OCI-LY7 (cell line): ENCODE measurements at places on chromosomes 5 and 9. TPM values are rescaled to one million over a fixed set of nuclear protein-coding genes. Genes with fewer than 3 reads are reported as not detected.

Gene PHF24
- total RNA-seq = not detected in 2 replicates

DNA sequence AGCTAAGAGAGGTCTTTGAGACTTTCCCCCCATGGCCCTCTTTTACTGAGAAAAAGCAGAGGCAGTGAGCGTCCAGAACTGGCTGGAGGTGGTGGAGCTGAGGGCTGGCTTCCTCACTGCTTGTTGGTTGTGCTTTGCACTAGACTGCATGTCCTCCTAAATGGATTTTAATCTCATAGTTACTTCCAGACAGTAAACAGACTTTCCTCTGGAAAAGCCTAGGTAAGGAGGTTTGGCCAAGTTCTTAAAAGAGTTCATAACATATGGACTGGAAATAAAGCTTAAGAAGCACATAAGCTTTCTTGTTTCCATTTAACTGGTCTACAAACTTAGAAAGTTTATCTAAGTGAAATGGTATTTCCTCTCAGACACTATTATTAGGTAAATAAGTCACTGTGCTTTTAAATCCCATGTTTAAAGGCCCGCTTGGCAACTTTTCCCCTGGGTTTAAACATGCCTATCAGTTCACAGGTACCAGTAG lies 2.0 kb downstream of the ASPN start:
- DNase-seq = no peak

- DNase-seq = peak; percentile 60
These were observed 89.8 kb downstream of the SLC1A3 start for GRCh38 chr5:36696059-36696673.

DNA sequence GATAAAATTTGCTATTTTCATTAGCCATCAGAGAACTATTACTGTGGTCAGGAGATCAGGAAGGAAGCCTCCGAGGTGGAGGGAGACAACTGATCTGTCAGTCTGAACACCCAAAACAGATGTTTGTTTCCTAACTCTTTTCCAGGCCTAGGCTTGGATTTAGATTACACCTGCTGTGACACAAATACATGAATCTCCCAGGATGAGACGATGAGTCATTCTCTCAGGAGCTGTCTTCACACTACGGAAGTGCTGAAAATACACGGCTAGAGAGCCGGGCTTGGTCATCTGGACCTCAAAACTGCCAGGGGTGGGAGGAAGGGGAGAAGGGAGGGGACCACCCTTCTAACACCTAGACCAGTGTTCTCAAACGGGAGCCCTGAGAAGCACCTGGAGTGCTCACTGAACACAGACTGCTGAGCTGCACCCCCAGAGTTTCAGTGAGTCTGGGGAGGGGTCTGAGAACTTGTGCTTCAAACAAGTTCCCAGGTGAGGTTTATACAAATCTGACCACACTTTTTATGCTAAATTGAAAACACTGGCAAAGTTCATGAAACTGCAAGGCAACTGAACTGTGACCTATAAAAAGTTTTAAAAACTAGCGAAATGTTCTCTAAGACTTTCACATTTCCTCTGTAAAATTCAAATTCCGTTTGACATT lies 80.3 kb upstream of the EQTN start:
- DNase-seq = peak; percentile 53

Gene BARX1
- total RNA-seq = not detected in 2 replicates

- no peak for DNase-seq
These were observed 403.5 kb upstream of the ST8SIA4 start for GRCh38 chr5:101306391-101307137.

Gene SPARC
- 0.89 TPM in 1 of 2 replicates, not detected in the other for total RNA-seq

GRCh38 chr5:180341595-180341994 lies 11.5 kb downstream of the GFPT2 start:
- no peak for DNase-seq

Gene FBP1
- 63.9 and 94.1 TPM in 2 replicates for total RNA-seq

DNA sequence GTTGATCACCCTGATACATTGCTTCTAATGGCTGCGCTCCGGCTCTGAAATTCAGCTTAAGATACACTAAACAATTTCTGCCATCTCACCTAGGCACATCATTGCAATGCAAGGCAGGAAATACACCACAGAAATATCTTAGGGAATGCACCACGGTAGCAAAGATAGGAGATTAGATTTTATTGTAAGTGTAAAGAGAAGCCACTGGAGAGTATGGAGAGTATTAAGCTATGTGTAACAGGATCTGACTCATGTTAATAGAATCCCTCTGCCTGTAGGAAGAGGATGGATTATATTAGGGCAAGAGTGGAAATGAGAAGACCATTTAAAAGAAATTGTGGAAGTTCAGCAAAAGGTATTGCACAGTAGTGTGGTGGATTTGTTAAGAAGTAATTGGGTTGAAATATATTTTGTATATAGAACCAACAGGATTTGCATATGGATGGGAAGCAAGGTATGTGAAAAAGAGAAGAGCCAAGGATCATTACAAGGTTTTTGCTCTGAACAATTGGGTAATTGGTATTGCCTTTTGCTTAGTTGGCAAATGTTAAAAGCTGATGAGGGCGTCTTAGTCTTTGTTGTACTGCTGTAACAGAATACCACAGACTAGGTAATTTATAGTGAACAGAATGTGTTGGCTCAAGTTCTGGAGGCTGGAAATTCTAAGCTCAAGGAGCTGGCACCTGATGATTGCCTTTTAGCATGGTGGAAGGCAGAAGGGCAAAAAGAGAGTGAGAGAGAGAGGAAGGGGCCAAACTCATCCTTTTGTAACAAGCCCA lies 636.1 kb downstream of the PSAT1 start:
- DNase-seq = no peak

GRCh38 chr5:178334861-178335260 lies 102.3 kb upstream of the PHYKPL start:
- no peak for DNase-seq

GRCh38 chr5:149466457-149466972 lies 84.7 kb downstream of the CSNK1A1 start:
- no peak for DNase-seq

DNA sequence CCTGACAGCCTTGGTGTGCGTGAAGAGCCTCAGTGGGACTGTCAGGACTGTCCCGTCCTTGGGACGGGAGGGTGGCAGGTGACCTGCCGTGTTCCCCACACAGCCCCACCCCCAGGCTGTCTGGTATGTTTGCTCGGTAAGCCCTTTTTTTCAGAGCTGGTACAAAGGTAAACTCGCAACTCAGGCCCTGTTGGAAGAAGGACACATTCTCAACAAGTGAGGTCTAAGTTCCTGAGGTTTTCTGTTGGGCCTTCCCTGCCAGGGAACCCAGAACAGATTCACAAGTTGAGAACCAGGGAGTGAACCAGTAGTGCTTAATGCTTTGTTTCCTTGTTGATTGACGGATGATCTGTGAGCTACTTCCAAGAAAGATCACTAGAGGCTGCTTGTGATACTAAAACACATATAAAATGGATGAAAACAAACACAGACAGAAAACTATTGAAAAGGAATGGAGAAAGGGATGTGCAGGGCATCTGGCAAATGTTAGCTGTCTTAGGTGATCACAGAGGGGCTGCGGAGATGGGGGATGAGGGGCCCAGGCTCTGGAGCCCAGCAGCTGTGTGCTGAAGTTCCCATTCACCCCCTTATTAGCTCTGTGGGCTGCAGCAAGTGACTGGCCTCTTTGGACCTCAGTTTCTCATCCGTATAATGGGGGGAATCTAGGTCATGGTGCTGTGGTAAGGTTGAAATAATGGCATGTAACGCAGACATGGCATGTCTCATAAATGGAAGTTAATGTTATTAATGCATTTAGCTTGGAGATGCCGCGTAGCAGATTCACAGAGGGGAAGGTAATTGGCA lies 2.7 kb downstream of the NDST1 start:
- no peak for DNase-seq

Gene ZDHHC11B
- 0.26 and 0.29 TPM in 2 replicates for total RNA-seq

Gene PAEP
- not detected in 2 replicates for total RNA-seq

DNA sequence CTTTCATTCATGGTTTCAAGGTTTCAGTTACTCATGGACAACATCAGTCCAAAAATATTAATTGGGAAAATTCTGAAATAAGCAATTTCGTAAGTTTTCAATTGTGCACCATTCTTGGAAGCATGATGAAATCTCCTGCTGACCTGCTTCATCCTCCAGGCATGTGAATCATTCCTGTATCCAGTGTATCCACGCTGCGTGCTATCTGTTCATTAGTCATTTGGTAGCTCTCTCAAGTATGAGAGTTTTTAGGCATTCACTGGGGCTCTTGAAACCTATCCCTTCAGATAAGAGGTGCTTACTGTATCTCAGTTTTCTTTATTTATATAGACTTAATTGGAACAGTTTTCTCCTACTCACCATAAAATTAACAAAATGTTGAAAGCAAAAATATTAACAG lies 293.0 kb downstream of the CDH12 start:
- no peak for DNase-seq

- no peak for DNase-seq
These were observed 1.7 kb downstream of the CCDC69 start for GRCh38 chr5:151222054-151222789.

- DNase-seq = peak; percentile 82
These were observed 1.4 kb downstream of the KIF20A start for GRCh38 chr5:138180183-138180782.

- DNase-seq = peak; percentile 13
These were observed 34.0 kb downstream of the ADAM19 start for GRCh38 chr5:157541447-157542118.

GRCh38 chr5:72387985-72388384 lies 67.8 kb downstream of the PTCD2 start:
- no peak for DNase-seq

DNA sequence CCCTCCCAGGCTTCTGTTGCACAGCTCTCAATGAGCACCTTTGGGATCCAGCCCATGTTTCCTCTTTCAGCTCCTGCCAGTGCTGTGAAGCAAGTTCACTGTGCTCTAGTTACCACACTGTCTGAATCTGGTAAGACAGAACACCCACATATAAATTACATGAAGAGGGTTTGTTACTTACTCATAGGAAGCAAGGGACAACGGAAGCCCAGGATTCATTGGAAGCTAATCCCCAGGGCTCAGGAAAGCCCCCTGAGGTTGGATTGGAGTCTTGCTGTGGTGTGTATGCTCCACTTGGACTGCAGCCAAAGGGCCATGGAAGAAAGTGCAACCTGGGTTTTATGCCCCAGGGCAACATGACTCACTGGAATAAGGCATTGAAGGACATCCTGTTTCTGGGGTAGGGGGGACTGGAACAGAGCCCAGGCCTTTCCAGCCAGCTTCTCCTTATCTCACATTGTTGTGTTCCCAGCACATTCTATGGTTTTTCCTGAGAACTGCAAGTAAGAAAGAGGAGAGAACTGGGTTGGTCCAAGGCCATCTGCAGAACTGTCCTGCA lies 15.6 kb upstream of the CLK4 start:
- DNase-seq = no peak

Gene RGS7BP
- not detected in 2 replicates for total RNA-seq

DNA sequence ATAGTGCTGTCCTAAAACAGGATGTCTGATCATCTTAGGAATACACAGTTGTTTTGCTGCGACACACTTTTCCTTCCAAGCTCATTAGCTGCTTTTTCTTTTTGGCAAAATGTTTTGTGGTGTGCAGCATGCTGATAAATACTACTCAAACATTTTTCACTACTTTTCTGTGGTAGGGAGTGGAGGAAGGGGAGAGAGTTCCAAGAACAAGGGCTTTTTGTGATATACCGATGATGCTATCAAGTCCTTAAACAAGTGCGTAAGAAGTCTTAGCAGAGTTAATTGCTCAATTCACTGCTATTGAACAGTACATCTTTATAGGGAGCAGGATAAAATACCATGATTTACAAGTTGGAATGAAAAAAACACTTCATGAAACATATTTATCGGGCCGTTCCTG lies 23.6 kb upstream of the TEK start:
- no peak for DNase-seq

DNA sequence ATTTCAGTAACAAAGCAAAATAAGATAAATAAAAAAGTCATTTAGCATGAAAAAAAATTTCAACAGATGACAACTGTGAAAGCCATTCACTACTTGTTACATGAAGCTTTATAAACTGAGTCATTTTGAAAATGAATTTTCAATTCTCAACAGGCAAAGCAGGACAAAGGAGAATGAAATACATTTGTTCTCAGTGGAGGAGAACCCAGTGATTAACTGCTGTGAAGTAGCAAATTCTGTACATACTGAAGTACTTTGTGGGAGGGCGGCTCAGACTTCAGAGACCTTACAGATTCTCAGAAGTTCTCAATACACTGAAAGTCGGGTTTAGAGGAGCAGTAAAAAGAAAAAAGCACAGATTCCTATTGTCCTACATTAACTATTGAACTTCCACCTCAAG lies 21.7 kb downstream of the SKIC3 start:
- DNase-seq = no peak

GRCh38 chr9:119963798-119964372 lies 594.6 kb upstream of the BRINP1 start:
- DNase-seq = no peak

GRCh38 chr5:168600409-168600808 lies 21.2 kb upstream of the PANK3 start:
- no peak for DNase-seq

Gene CNTNAP3B
- not detected in 2 replicates for total RNA-seq

GRCh38 chr5:147017191-147017590 lies 138.6 kb upstream of the PPP2R2B start:
- no peak for DNase-seq

DNA sequence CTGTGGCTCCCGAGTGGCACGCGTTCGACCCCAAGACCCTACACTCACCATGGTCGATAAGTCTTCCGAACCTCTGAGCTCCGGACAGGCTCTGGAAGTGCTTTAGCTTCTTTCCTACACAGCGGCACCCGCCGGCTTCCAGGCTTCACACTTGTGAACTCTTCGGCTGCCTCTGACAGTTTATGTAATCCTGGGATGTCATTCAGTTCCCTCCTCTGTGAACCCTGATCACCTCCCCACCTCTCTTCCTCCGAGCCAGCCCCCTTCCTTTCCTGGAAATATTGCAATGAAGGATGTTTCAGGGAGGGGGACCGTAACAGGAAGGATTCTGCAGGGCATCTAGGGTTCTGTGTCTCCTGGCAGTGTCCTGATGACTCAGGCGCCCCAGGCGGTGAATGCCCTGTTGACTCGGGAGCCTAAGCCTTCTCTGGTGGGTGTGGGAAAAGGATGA lies at the start of gene CD14:
CD14 (minus strand) TSS at position 155 of the 451 bp plus-strand sequence; CDS start at position 51, 104 bp downstream.
- DNase-seq = no peak

Gene DDX4
- total RNA-seq = not detected in 2 replicates

Gene SCGB3A1
- total RNA-seq = not detected in 2 replicates

Gene C5orf15
- total RNA-seq = 32.2 and 39.2 TPM in 2 replicates

GRCh38 chr5:150489360-150490295 lies 18.3 kb upstream of the NDST1 start:
- peak; percentile 89 for DNase-seq

DNA sequence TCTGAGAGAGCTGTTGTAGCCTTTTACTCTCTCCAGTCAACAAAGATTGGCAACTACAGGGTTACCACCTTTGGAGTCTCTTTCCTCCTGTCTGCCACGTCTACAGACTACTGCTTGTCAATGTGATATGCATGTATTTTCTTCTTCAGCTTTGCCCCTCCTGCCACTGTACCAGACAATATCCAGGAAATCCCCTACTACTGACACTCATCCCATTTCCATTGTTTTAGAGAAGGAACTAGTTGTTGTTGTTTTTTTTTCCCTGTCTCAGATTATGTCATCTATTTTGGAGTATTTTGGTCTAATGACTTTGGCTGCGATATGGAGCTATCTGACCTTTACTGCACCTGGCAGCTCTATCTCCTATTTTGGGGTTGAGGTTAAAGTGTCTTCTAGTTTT lies 50.1 kb upstream of the MACIR start:
- DNase-seq = no peak

- DNase-seq = peak; percentile 69
These were observed 14.2 kb upstream of the CXXC5 start for GRCh38 chr5:139634028-139634325.

Gene NOTCH1
- total RNA-seq = 15.5 and 17.9 TPM in 2 replicates
